Fibroblast of gingiva (primary cell): ENCODE measurements at places on chromosomes 3 and 15.

DNA sequence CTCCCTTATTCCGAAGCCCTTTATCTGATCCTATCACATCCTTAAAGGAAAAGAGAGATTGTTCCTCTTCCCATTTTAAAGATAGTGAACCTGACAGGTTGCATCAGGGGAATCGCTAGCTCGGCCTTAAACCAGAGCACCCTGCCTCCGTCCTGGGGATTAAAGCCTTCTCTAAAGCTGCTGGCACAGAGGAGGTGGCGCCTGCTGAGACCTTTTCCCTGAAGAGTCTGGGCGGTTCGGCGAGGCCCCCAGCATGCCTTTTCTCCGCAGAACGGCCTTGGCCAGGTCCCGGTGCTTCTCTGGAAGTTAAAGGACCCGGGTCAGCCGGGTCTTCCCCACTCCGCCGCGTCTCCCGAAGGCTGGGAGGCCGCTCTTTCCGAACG is 593 bp downstream of the FAM219B start:
- DNase-seq = peak; percentile 25

- no peak for DNase-seq
Observed at GRCh38 chr3:8712908-8713255, 20.7 kb upstream of the CAV3 start.

- DNase-seq = peak; percentile 46
Observed at GRCh38 chr3:197306374-197307086, 8.1 kb upstream of the DLG1 start.

DNA sequence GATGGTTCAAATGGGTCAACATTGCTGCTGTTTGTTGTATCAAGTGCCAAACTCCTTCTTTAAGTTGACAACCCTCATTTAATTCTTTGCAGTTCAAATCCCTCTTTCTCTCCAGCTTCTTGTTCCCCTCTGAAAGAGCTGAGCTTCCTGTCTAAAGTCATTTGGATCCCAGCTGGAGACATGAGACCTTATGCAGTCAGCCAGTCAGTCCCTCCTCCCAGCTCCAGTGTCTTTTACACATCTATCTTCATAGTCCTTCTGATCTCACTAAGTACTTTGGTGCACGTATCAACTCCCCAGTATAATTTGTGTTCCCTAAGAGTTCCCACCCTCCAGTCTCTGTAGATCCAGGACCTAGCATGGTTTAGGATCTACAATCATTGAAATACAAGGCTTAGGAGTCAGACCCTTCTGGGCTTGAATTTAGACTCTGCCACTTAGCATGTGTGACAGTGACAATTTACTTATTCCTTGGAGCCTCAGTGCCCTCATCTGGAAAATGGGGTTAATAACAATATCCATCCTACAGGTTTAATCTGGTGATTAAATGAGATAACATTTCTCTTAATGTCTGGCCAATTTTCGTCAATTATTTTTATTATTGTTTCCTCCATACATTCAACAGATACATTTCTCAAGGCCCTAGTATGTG is 102.8 kb upstream of the SEMA6D start:
- no peak for DNase-seq

DNA sequence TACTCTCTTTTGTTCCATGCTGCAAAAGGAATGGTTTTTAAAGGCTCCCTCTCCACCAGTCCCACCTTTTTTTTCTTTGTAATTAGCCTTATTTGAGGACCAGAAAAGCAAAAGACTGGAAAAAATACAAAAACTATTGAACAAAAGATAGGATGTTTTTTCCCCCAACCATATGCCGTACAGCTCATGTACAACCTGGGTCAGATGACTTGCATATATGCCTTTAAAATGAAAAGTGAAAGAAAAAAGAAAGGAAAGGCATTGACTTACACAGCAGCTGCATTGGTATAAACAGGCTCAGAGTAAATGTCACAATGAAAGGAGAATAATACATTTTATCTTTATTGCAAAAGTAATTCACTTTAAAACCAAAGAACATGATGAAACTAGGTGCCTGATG is 69.5 kb upstream of the CMC1 start:
- DNase-seq = no peak

DNA sequence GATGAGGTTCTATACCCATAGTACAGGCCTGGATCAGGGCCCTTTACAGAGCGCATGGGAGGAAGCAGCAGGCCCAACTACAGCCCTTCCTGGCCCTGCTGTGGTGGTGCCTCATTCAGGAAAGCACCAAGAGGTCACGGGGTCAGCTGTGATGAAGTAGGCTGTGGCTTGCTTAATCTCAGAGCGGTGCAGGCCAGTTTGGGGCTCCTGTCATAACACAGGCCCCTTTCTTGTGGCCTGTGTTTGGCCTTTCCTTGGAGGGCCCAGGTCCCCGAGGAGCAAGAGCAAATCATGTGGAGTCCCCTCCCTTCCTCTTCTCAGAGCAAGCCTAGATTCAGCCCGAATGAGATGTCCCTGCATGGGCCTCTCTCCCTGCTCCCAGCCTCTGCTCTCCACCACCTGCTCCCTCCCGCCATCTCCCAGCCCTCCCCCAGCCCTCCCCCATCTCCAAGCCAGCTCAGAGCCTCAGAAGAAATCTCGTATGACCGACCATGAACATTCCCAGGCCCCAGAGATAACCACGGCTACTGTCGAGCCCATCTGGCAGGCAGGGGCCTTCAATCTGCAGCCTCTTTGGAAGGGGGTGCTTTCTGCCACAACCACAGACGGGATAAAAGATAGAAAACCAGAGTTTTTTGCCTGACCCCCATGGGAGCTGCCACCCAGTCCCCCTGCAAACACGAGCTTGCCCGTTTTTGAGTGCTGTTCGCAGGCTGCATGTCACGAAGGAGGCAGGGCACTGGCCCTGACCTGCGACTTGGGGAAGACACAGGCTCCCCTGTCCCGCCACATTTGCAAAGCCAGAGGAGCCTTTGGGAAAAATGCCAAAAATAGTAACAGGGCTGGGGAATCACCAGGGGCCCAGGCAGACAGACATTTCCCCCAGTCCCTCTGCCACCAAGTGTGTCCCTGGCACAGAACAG is 32.3 kb upstream of the DUSP7 start:
- DNase-seq = peak; percentile 40

DNA sequence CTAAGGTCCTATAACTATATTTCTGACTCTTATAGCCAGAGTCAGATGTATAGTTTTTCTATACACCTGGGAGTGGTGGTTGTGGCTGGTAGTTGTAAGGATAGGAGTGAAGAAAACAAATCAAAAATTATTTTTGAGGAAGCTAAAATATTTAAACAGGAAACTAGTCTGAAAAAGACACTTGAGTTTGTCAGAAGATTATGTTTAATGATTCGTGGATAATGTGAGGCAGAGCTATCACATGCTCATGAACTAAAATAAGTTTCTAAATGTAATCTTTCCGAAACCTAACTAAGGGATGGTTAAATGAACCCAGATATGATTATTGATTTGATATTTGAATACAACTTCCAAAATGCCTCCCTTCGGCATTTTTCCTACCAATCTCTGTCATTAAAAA is 30.4 kb downstream of the GABRR3 start:
- no peak for DNase-seq

DNA sequence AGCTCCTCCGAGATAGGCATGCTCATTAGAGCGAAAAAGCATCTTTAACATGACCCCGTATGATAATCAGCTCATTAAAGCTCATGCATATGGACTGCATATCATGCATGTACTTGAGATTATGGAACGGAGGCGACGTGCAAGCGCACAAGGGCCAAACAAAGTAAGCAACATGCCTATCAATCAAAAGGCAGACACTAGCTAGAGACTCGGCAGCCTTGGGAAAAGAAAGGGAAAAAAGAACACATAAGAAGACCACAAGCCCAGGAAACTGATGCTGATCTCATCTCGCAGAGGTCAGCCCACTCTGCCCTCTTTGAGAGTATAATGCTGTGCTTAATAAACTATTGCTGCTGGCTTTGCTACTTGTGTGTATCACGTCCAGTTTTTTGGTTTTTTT is 2.6 kb upstream of the ACOX2 start:
- DNase-seq = no peak
